ENCODE measurements at places on chromosomes 5 and 9.

GRCh38 chr5:80255431-80255810 lies 427 bp downstream of the SERINC5 start:
- DNase-seq = peak; percentile 67

GRCh38 chr5:18789218-18789998 lies 1155.1 kb downstream of the TAF11L14 start:
- DNase-seq = no peak

GRCh38 chr9:78567693-78568092 lies 270.8 kb downstream of the PSAT1 start:
- no peak for DNase-seq

DNA sequence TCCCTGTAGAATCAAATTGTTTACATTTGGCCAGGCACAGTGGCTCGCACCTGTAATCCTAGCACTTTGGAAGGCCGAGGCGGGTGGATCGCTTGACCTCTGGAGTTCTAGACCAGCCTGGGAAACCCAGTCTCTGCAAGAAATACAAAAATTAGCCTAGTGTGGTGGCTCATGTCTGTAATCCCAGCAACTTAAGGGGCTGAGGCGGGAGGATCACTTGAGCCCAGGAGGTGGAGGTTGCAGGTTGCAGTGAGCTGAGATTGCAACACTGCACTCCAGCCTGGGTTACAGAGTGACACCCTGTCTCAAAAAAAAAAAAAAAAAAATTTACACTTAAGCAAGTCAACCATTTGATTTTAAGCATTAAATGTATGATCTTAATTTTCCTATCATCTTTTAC lies 17.5 kb upstream of the IQGAP2 start:
- DNase-seq = no peak

GRCh38 chr5:78819166-78819565 lies 165.9 kb downstream of the ARSB start:
- DNase-seq = no peak

GRCh38 chr9:121774715-121775613 lies 123.5 kb downstream of the DAB2IP start:
- no peak for DNase-seq

DNA sequence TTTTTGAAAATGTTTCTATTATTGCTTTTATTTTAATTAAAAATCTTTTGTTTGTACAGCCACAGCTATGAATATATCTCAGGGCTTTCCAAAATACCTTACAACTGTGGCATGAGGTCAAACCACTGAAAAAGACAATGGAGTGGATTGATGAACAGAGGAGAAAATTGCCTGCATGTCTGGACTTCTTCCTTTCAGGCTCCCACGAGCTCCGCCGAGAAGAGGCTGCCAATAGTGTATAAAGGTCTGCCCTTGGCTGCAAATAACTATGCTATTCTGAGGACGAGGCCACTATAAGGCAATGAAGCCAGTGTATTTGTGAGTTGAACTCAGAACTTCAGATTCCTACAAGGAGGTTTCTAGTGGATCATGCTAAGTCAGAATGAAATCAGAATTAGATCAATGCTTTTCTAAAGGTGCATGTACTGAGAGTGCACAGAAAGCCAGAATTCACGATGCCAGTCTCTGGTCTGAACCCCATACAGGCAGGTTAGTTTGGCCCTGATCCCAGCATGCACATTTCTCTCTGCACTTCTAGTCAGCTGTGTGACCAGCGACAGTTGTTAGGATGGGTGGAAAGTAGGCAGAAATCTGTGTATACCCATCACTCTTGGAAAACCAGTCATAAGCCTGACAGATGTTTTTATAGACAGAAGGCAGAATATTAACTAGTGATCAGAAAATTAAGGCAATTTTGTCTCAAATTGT lies 42.7 kb upstream of the PLPP1 start:
- peak; percentile 46 for DNase-seq
